ENCODE measurements at places on chromosomes 12 and 14.

DNA sequence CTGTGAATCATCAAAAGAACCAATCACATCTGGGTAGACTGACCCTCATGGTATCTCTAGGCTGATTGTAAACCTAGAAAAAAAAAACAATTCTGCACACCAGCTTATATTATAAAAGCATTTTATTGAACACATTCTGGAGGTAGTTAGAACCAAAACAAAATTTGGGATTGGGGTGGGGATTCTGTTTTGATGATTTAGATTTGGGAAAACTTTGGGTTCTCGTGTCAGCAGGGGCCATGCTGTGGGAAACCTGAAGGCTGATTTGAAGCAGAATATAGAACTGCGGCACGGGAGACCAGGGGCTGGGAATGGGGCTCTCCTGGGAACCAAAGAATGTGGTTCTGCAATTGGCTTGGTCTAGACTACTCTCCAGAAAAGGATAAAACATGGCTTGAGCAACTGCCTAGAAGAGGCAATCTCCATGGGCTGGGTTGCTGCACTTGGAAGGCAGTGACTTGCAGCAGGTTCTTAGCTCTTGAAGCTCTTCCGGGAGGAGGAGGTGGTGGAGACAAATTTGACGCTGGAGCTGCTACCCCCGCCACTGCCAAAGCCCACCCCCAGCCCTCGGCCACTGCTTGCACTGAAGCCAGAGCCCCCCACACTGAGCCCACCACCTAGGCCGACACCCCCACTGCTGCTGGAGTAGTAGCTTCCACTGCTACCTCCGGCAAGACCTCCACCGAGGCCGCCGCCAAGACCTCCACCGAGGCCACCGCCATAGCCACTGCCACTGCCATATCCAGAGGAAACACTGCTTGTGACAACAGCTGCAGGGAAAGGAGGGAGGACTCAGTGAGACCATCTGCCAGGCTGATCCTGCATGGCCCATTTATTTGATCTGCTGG lies 5.5 kb downstream of the KRT5 start:
- no peak for DNase-seq

DNA sequence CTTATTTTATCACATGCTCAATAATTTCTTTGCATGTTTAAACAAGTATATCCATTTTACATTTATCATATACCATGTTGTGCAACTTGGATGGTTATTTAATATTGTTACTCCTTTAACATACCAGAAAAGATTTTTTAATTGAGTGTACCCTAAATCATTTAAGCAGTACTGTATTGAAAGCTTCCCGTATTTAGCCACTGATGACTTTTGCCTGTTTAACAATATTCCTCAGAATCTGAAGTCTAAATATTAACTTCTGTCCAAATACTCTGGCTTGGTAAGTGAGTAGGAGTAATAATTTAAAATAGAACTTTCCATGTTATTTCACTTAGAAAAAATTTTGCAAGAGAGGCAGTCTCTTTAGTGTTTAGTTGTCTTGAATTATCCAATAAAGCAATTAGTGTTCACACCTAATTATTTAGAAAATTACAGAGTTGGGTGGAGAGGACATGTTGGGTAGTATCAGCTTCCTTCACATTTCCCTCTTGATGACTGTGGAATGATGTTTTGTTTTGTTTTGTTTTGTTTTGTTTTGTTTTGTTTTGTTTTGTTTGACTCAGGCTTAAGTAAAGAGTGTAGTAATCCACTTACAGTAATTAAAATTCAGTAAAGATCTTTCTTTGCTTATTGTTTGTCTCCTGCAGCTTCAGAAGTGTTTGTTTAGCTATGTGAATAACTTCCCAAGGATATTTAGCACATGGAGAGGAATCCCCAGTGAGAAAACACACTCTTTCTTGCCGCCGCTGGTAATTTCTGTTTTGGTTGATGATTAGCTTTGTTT lies 59.5 kb downstream of the DAAM1 start:
- no peak for DNase-seq

GRCh38 chr12:110123919-110124268 lies 263 bp upstream of the IFT81 start:
- DNase-seq: no peak

DNA sequence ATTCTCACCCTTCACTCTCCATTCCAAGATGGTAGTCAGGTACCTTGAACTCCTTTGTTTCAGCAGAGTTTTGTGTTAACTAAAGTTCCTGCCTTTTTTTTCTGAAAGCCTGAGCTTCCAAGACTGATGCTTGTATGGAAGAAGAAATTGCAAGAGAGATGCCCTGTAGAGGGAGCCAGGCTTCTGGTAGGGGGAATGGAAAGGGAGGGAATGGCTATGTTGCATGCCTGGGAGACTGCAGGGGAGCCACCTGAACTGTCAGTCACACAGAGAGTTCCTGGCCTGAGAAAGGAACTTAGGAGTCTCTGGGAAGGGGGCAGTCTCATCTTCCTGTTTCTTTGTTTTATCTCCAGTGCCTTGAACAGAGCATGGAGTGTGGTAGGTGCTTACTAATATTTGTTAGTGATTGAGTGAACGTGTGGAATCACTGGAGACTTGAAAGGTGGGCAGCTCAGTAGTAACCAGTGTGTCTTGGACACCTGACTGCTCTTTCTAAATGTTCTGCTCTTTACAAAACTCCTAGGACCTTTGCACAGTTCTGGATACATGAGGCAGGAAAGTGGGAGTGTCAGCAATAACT lies 132.2 kb downstream of the ANO4 start:
- no peak for DNase-seq

- DNase-seq: no peak
Measured at GRCh38 chr14:85063747-85064146, 466.2 kb upstream of the FLRT2 start.

DNA sequence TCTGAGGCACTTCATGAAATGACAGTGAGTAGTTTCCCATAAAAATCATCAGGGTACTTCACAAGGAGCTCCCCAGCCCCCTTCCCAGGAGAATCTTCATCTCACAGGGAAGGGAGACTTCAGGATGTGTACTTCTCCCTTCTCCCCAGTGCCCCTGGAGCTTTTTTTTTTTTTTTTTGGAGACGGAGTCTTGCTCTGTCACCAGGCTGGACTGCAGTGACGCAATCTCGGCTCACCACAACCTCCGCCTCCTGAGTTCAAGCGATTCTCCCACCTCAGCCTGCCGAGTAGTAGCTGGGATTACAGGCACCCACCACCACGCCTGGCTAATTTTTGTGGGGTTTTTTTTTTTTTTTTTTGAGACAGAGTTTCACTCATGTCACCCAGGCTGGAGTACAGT lies 10.4 kb downstream of the ITPK1 start:
- DNase-seq: no peak

- DNase-seq: no peak
Measured at GRCh38 chr14:77242752-77243151, 28.3 kb downstream of the NGB start.

DNA sequence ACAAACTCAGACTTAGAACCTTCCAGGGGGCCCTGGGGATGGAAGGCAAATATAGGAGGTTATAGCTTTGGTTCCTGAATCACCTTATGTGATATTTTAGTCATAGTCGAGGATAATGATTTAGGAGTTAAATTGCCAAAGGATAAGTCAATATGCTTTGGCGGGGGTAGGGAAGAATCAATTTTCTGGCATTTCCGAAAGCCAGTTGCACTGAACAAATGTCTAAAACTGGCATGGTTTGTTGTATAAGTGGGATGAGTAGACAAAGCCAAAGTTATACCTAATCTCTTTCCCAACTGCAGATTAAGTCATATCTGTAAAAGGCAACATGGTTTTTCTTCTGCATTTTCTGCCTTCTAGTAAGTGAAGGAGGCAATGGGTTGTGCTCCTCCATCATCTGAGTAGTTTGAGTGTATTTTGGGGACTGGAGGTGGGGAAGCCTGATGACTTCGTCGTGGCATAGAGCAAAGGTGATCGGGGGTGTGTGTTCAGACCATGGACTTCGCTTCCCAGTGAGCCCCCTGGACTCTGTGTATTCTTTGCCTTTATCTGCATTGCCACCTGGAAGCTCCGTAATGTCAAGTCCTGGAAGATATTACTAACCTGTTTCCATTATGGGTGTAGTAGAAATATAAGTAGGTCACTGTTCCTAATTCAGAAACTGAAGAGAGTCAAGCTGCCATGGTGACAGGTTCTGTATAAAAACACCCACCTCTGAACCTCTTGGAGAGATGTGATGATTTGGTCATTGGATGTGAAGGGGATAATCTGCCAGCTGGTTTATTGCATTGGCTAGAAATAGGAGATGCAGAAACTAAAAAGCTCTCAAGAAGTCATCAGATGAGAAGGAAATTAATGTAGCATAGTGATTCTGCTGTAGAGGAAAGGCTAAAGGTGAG lies 24.5 kb downstream of the PPFIBP1 start:
- no peak for DNase-seq

DNA sequence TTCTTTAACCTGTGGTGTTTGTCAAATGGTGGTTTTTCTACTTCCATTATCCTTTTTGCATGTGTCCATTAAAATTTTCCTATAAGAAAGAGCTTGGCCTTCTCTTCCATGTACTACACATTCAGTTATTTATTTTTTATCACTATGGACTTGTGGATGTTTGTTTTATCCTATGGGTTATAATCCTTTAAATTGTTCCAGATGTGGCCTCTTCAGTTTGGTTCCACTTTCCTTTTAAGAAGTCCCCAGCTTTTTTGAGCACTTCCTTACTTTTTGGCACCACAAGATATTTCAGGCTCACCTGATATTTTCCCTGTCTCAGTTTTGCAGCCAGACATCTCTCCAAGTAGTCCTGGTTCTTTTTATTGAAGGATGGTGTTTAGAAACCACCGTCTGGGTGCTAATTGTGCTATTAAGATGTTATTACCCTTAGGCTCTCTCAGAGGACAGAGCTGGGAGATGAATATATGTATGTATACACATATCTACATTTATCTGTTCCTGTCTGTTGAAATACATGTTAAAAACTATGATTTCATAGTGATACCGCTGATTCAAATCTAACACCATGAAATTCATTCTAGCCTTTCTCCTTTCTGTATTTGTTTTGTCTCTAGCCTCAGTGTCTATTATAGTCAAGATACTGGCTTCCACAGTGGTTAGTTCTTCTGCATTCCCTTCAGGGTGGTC lies 408.5 kb upstream of the RGS6 start:
- no peak for DNase-seq

DNA sequence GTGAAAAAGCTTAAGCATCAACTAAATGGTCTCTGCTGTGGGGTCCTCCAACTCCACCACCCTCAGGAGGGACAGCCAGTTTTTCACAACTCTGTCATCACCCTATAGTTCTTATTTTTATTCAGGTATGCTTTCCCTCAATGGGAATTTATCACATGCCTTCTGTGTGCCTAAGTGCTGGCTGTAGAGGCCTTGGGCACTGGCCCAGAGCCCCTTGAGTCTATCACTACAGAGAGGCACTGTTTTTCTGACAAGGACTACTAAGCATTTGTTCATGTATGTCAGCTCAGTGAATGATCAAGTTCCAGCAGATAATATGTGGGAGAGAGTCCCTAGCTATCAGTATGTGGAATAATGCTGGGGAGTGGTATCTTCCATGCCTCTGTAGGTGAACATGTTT lies 463.9 kb downstream of the NPAS3 start:
- no peak for DNase-seq

GRCh38 chr12:12645485-12645884 lies 33.8 kb downstream of the CREBL2 start:
- DNase-seq: no peak

DNA sequence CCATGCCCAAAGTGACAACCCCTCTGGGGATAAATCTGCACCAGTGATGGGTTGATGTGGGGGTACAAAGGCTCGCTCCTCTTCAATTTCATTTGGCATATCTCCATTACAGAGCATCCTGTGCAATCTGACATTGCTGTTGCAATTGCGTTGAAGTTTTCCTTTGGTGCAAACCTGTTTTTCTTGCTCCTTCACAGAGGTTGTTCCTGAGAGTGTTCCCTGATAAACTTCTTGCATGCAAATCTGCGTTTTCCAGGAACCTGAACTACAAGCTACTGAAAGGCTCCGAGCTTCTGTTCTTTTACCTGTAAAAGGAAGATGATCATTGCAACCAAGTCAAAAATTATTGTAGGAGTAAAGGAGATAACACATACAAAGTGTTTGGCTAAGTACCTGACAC lies 26.1 kb downstream of the SERPINA11 start:
- DNase-seq: no peak

GRCh38 chr14:89302396-89302950 lies 114.6 kb downstream of the FOXN3 start:
- DNase-seq: no peak

GRCh38 chr12:63844391-63845341 lies at the start of gene SRGAP1:
SRGAP1 (plus strand) TSS chr12:63844700; CDS start chr12:63844817, 117 bp downstream.
- no peak for DNase-seq

DNA sequence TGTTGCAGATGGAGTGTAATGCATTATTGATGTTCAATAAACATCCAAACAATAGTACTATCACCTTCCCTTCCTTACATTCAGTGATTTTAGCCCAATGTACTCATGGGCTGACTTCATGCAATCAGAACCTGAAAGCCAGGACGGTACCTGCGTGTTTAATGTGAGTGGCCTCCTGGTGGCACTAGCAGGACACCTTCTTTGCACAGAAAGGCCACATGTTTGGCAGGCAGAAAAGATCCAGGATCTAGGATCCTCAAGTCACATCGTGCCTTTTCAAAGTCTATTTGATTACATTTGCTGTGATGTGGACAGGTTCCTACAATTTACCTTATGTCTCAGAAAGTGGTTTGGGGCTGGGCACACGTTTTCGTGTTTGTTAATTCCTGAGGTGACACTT lies 82.9 kb downstream of the NEDD1 start:
- DNase-seq: no peak

- DNase-seq: no peak
Measured at GRCh38 chr12:91273560-91273959, 90.9 kb upstream of the DCN start.

GRCh38 chr14:69363964-69364363 lies 34.1 kb downstream of the ERH start:
- no peak for DNase-seq

DNA sequence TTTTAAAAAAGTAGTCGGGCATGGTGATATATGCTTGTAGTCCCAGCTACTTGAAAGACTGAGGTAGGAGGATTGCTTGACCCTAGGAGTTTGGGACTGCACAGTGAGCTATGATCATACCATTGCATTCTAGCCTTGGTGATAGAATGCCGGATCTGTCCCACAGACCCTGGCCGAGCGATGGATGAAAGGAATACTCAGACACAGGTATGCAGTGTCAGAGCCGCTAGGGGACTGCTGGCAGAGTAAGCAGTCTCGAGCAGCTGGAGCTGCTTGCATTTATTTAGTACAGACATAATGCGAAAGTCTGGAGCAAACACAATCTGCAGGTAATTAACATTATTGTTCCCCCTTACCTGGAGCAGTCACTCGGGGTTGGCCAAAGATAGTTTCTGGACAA lies 18.6 kb downstream of the AICDA start:
- DNase-seq: no peak

DNA sequence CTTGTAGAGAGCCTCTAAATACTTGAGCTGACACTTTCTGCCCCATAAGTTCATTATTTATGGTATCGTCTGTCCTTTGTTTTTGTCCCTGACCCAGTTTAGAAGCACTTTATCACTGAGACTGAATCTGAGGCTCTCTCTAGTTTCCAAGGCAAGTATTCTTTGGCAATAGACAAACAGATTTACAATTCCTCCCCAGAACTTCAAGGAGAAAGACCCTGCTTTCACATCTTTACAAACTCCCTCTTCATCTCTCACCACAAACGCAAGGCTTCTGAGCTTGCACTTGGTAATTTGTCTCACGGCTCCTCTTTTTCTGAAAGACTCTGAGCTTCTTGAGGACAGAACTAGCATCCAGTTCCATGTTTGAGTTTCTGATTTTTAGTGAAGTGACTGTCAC lies 49.8 kb upstream of the PARP11 start:
- DNase-seq: no peak

- no peak for DNase-seq
Measured at GRCh38 chr12:537772-538171, 78.0 kb downstream of the B4GALNT3 start.

All from activated CD8-positive, alpha-beta memory T cell treated with anti-CD3 and anti-CD28 coated beads, Interleukin-2, amount 50 U/mL, for 48 hours (primary cell).